ENCODE measurements at places on chromosomes 2 and 18.
A peak's percentile ranks its signal among the peaks of the same experiment; 100 is the strongest.

DNA sequence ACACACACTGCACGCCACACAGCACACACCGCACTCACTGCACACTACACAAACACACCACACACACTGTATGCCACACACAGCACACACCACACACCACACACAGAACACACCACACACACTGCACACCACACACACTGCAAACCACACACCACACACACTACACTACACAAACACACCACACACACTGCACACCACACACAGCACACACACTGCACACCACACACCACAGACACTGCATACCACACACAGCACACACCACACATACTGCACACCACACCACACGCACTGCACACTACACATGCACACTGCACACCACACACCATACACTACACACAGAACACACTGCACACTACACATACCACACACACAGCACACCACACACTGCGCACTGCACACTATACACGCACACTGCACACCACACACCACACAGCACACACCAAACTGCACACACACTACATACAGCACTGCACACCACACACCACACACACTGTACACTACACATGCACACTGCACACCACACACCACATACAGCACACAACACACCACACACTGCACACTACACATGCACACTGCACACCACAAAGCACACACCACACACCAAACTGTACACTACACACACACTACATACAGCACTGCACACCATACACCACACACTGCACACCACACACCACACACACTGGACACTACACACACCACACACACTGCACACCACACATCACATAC lies 59.6 kb downstream of the ASB1 start:
- no peak for DNase-seq

DNA sequence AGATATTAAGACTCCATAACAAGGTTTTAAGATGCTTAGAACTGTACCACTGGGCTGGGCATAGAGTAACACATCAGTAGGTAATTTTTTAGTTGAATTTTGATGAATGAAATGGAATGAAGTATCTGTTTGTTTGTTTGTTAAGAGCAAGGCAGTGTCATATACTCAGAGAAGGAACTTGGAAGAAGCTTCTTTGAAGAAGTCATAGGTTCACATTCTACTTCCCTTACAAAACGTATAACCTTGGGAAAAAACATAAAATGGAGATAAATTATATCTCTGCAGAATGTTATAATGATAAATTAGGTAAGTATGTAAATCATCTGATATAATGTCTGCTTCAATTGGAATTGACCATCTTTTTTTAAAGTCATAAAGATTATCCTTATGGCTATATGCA lies 122.1 kb upstream of the SLC39A10 start:
- DNase-seq, result no peak

DNA sequence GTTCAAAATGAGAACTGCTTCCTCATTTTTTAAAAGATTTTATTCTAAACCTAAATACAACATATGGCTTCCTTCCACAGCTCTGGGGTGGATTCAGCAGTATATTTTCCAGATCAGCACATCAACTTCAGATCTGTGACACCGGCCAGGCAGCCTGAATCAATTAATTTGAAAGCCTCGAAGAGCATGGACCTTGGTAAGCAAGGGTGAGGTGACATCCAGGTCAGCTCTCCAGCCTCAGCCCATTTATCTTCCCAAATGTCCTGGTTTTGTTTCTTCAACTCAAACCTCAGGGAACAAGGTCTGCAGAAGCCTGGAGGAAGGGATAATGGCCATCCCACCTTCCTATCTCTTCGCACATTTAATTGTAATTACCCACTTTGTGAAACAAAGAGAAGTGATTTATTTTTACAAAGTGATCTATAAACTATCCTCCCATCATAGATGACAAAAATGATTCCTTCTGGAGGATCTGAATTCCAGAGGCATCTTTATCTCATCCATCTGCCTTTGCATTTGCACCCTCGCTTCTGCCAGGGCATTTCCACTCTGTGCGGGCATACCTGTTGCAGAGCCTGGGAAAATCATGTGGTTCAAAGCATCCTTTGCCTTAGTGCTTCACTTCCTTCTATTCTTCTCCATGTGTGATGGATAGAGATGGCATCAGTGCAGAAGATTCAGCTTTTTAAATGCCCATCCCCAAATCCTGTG lies 489.0 kb upstream of the NRP2 start:
- no peak for DNase-seq

GRCh38 chr2:37713258-37713700 lies 41.8 kb upstream of the CDC42EP3 start:
- no peak for DNase-seq

DNA sequence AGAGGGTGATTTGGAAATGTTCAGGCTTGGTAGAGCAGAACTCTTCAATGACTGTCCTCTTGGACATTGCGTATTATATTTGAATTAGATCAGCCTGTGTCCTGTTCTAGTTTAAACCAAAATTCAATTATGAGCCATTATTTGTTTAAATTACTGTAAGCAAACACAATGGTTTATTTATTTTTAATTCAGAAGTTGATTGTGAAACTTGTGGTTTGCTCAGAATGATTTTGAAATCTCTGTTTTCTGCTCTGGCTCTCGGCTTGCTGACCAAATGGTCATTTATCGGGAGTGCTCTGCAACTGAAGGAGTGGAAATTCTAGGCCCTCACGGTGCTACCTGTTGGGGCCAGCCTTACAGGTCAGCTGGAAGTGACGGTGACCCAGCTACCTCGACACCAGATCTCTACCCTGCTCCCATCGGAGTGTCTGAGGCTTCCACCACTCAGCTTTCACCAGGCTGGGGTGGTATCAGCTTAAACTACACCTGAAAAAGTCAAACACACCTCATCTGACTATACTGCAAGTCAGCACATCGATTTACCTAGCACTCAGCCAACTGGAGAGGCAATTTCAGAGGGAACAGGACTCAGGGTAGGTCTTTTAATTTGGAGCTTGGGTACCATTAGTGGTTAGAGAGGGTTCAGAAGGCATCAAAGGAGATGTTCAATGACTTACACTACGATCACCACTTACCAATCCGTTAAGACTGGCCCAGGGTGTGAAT lies 36.8 kb upstream of the GPD2 start:
- DNase-seq, result peak; percentile 36

DNA sequence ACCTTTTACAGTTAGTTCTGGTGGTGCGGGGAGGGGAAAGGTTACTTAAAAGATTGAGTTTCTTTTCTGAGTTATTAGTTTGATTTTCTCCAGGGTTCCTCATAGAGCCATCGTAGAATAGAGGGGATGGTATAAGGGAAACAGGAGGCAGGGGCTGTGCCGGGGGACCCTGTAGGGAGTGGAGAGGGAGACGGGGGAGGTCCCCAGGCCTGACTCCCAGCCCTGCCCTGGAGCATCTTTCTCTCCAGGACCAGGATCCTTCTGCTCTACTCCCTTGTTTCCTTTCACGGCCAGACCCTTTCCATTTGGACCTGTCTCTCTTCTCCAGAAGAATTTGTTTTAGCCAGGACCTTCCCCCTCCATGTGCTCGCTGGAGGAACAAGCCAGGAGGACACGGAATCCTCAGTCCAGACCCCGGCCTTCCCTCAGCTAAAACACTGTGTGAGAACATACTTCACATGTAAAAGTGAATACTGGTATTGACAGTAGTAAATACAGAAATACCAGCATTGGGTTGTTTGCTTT lies 35.4 kb downstream of the DGKD start:
- DNase-seq, result no peak

DNA sequence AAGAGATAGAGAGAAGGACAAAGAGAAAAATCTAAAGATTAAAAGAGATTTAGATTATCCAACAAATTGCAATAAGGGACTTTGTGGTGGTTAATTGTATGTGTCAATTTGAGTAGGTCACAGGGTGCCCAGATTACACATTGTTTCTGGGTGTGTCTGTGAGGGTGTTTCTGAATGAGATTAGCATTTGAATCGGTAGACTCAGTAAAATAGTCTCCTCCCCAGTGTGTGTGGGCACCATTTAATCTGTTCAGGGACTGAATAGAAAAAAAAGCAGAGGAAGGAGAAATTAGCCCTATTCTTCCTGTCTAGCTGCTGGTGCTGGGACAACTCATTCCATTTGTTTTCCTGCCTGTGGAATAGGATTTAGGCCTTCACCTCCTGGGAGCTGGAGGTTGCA lies 339.8 kb upstream of the EPHA4 start:
- DNase-seq, result no peak

- no peak for DNase-seq
Measured at GRCh38 chr2:16311521-16312440, 353.9 kb downstream of the CYRIA start.

DNA sequence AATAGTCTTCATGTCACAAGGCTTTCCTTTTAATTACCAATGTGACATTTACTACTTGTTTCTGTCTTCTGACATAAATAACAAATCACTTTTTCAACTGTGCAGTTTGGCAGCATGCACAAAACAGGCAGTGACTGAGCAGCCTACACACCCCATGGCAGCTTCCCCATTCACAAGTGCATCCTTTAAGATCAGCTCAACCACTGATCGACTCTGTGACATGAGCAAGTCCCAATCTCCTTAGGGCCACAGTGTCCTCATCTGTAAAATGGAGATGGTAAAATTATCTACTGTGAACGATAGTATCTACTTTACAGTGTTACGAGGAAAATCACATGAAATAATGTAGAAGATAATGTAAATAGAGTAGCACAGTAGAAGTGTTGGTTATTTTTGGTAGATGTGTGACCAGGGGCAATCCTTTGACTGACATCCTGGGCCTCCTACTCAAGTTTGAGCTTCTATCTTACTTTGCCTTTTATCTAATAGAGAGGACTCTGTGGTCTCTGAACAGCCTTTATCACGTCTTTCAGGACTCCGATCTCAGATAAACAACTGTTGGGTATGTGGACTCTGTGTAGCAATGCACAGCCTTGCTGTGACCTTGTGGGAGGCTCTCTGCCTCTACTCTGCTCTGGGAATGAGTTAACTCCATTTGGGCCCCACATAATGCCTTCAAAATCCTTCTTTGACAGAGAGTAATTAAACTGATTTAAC lies 120.6 kb downstream of the PIGN start:
- no peak for DNase-seq

DNA sequence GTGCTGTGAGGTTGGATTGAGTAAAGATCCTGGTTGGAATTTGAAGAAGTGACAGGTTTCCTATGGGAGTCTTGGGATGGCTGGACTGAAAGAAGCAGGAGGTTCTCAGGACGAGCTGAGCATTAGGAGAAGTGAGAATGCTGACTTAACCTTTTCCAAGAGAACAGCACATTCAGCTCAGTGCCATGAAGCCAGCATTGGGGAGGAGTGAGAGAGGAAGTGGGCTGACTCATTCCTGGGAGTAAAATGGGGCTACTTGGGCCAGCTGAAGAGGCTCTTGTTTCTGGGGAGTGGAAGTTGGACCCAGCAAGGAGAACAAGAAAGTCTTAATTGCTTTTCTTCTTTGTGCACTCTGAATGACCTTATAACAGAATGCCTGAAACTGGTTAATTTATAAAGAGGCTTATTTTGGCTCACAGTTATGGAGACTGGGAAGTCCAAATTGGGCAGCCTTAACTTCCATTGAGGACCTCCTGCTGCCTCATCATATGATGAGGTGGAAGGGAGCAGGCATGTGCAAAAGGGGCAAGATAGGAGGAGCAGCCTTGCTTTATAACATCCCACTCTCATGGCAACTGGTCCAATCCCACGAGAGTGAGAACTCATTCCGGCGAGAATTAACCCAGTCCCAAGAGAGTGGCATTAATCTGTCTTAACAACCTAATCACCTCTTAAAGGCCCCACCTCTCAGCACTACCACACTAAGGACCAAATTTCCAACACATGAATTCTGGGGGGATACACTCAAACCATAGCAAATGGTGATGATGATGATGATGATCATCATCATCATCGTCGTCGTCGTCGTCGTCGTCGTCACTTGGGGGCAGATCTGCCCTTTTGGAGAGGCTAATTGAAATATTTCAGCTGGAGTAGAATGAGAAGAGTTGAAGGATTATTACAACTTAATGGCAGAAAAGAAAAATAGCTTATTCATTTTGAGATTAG lies 26.1 kb downstream of the DGUOK start:
- DNase-seq, result no peak
